ENCODE measurements at places on chromosomes 11 and 22. TPM values are rescaled to one million over a fixed set of nuclear protein-coding genes. Genes with fewer than 3 reads are reported as not detected.

DNA sequence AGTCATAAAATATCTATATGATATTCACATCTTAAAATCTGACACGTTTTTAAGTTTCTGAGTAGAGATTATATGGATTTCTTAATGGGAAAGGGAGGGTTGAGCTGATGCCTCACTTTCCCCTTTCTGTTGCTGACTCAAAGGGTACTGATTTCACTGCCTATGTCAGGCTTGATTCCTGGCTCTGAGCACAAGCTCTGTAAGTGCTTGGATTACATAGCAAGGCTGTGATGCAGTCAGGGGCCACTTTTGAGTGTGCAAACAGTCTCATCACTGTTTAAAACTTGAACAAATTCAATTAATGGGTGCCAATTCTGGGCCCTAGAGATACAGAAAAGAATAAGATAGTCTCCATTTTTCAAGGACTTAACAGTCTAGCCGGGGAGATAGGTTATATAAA, 14.4 kb downstream of the ATXN10 start:
- no peaks in the 10 kb centered on the region for H3K27me3 ChIP-seq
- H3K4me1 ChIP-seq: peaks cover 42% of the 10 kb centered on the region
- H3K36me3 ChIP-seq: peaks cover 3% of the 10 kb centered on the region
- DNase-seq: peak; percentile 78
- H3K27ac ChIP-seq: peak overlapping the region; percentile 33

DNA sequence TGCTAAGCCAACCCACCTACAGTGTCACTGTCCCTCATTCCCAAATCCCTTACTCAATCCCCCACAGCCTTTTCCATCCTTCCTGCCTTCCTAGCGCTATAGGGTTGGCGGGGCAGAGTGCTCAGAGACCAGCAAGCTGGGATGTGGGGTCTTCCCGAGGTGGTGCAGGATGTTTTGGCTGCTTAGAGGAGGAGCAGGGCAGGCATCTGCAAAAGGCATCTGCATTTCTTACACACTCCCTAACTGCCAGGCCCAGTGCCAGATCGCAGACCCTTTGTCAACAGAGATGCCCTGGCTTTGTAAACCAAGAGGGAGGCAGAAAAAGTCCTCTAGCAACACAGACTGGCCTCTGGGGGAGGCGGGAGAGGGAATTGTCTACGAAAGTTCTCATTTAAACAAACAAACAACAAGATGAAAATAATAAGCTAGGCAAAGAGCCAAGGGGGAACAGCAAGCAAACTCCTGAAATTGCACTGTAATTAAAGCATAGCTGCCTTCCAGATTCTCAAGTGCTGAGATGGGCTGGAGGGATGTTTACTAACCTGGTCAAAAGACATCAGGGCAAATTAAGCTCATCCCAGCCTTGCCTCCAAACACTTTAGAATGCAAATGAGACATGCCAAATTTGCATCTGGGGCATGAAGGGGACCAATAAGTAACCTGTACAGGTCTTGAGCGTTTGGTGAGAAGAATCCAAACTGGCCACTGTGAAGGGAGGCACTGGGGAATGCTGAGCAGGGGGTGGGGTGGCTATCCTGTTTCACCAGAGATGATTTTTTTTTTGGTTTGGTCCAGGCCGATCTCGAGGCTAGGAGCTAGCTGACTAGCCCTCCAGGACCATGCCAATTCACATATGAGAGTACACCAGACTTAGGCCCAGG, 38.1 kb upstream of the ADA2 start:
- H3K27ac ChIP-seq: no peak overlapping the region
- no peaks in the 10 kb centered on the region for H3K4me1 ChIP-seq
- DNase-seq: no peak
- no peaks in the 10 kb centered on the region for H3K36me3 ChIP-seq
- H3K4me3 ChIP-seq: no peak overlapping the region
- H3K27me3 ChIP-seq: no peaks in the 10 kb centered on the region

DNA sequence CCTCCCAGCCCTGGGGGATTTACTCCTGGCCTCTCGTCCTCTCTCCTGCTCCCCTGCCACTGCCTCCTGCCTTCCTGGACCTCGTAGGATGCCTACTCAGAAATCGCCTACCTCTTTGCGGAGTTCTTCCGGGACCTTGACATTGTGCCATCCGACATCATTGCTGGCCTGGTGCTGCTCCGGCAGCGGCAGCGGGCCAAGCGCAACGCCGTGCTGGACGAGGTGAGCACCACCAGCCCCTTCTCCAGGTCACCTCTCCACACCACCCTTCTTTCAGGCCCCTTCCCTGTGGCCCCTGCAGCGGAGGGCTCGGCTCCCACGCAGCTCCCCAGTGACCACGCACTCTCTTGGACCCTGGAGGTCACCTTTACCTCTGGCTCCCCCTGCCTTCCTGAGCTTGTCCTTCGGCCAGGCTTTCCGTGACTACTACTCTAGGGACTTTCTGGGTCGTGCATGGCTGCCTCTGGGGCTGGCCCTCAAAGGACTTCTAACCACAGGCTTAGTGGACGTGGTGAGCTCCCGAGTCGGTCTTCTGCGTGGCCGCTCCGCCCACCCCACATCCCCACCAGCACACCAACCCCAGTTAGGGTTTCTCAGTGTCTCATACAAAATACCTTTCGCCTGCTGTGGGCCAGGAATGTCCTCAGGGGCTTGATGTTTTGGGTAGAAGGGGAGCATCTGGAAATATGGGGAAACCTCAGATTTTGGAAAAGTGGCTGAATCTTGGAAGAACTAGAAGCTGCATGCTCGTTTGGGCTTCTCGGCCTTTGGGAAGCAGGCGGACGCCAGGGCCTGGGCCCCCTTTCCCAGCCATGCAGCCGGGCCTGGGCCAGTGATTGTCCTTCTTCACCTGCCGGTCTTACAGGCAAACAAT, 24.1 kb upstream of the MYRF start:
- no peak for DNase-seq
- peaks cover 16% of the 10 kb centered on the region for H3K36me3 ChIP-seq
- no peak overlapping the region for H3K4me3 ChIP-seq
- no peaks in the 10 kb centered on the region for H3K27me3 ChIP-seq

DNA sequence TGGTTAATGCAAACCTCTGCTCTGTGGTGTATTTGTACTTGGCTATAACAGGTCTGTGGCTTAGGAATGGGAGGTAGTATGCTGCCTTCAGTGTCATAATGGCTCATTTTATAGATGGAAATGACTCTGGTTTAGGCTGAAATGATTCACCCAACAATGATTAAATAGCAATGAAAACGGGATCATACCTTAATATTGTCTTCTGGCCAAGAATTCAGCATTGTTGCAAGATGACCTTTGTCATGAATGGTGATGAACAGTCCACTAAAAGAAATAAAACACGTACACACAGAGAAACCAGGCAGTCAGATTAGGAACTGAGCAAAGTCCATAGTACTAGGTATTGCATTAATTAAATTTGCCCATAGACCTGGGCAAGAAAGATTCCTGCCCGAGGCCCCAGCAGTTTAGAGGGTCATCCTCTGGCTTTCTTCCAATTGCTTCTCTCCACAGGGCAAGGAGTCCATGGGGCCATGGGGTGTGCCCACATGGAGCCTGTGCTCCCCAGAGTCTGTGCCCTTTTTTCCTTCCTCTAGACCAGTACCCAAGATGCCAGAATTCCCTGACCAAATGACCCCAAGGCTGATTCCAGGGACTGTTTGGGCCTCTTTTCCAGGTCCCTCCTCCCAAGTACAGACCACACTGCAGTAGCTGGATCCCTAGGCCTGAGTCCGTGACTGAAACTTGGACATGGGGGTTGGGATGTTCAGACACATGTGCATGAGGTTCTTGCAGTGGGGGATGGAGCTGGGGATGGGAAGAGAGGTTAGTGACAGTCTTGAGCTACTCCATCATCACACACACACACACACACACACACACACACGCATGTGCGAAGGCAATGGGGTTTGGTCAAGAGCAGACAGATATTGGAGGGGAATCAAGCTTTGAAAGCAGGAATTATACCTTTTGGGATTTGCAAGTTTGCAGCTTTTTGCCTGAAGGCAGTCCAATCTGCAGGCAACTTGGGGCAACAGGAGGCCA, 134.2 kb downstream of the CCDC81 start:
- no peaks in the 10 kb centered on the region for H3K27me3 ChIP-seq
- peaks cover 4% of the 10 kb centered on the region for H3K4me1 ChIP-seq
- peak; percentile 30 for DNase-seq
- H3K36me3 ChIP-seq: no peaks in the 10 kb centered on the region

GRCh38 chr11:21877151-21877550, 315.7 kb upstream of the ANO5 start:
- H3K4me3 ChIP-seq: no peak overlapping the region
- no peaks in the 10 kb centered on the region for H3K36me3 ChIP-seq
- H3K4me1 ChIP-seq: no peaks in the 10 kb centered on the region
- DNase-seq: no peak

- peaks cover 2% of the 10 kb centered on the region for H3K27me3 ChIP-seq
- no peak overlapping the region for H3K4me3 ChIP-seq
- no peak for DNase-seq
- peaks cover 22% of the 10 kb centered on the region for H3K4me1 ChIP-seq
These were observed 79.7 kb upstream of the KCNQ1OT1 start for GRCh38 chr11:2779499-2779980.

GRCh38 chr22:49365910-49366309, 461.8 kb downstream of the BRD1 start:
- no peak for DNase-seq
- H3K4me3 ChIP-seq: no peak overlapping the region
- no peaks in the 10 kb centered on the region for H3K27me3 ChIP-seq
- no peak overlapping the region for H3K27ac ChIP-seq
- no peaks in the 10 kb centered on the region for H3K4me1 ChIP-seq
- H3K36me3 ChIP-seq: no peaks in the 10 kb centered on the region

GRCh38 chr22:49934160-49934890, 15.9 kb downstream of the CRELD2 start:
- no peaks in the 10 kb centered on the region for H3K27me3 ChIP-seq
- peak overlapping the region; percentile 30 for H3K4me3 ChIP-seq
- peaks cover 15% of the 10 kb centered on the region for H3K4me1 ChIP-seq
- peak overlapping the region; percentile 55 for H3K27ac ChIP-seq
- H3K36me3 ChIP-seq: no peaks in the 10 kb centered on the region

DNA sequence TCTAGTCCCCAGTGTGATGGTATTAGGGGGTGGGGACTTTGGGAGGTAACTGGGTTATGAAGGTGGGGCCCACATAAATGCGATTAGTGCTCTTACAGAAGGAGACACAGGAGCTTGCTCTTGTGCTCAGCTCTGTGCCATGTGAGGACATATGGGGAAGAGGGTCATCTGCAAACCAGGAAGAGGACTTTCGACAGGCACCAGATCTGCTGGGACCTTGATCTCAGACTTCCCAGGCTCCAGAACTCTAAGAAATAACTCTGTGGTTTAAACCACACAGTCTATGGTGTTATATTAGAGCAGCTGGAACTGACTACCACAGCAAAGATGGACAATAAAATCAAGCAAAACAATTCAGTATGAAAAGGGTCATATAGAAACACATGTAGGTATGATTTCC, 26.7 kb downstream of the NNMT start:
- no peak overlapping the region for H3K27ac ChIP-seq
- H3K4me1 ChIP-seq: peaks cover 7% of the 10 kb centered on the region
- H3K36me3 ChIP-seq: no peaks in the 10 kb centered on the region
- no peak for DNase-seq

- no peak overlapping the region for H3K4me3 ChIP-seq
- H3K27ac ChIP-seq: no peak overlapping the region
- no peak for DNase-seq
- H3K27me3 ChIP-seq: peaks cover 39% of the 10 kb centered on the region
- H3K36me3 ChIP-seq: no peaks in the 10 kb centered on the region
These were observed 11.3 kb upstream of the CCDC86 start for GRCh38 chr11:60830478-60831142.

- no peaks in the 10 kb centered on the region for H3K27me3 ChIP-seq
- H3K27ac ChIP-seq: peak overlapping the region; percentile 30
- DNase-seq: peak; percentile 35
- no peak overlapping the region for H3K4me3 ChIP-seq
- peaks cover 9% of the 10 kb centered on the region for H3K36me3 ChIP-seq
These were observed 25.9 kb downstream of the MOV10L1 start for GRCh38 chr22:50115693-50116092.

GRCh38 chr22:39135092-39135896, 17.2 kb downstream of the CBX7 start:
- DNase-seq: no peak
- no peak overlapping the region for H3K4me3 ChIP-seq
- no peak overlapping the region for H3K27ac ChIP-seq

DNA sequence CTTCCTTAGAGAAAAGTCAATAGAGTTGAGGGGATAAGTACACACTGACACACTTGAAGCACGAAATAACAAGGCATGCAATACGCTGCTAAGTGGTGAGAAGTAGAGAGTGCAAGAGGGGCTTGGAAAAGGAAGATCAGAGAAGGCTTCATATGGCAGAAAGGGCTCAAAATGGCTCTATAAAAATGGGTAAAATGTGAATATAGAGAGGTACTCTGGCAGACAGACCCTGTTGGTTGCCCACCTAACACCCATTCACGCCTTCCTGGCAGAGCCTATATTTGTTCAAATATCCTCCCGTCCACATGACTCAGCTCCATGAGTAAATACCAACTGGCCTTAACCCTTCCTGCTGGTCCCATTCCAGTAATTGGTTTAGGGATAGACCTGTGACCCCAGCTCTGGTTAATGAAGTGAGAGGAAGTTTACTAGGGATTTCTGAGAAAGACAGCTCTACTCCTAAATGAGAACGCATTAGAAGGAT, 38.9 kb upstream of the CCDC34 start:
- no peak overlapping the region for H3K4me3 ChIP-seq
- no peaks in the 10 kb centered on the region for H3K36me3 ChIP-seq
- DNase-seq: no peak

- no peak overlapping the region for H3K4me3 ChIP-seq
- no peak overlapping the region for H3K27ac ChIP-seq
- H3K27me3 ChIP-seq: no peaks in the 10 kb centered on the region
- H3K36me3 ChIP-seq: peaks cover 31% of the 10 kb centered on the region
- DNase-seq: no peak
- peaks cover 3% of the 10 kb centered on the region for H3K4me1 ChIP-seq
These were observed 22.2 kb downstream of the NUP50 start for GRCh38 chr22:45185718-45186514.

GRCh38 chr11:115912484-115912945, 408.3 kb upstream of the CADM1 start:
- DNase-seq: peak; percentile 25
- H3K27ac ChIP-seq: no peak overlapping the region
- H3K4me1 ChIP-seq: no peaks in the 10 kb centered on the region
- H3K27me3 ChIP-seq: no peaks in the 10 kb centered on the region
- no peak overlapping the region for H3K4me3 ChIP-seq

GRCh38 chr11:116793772-116794097, 2.1 kb upstream of the APOA5 start:
- DNase-seq: peak; percentile 16

- no peak for DNase-seq
- no peaks in the 10 kb centered on the region for H3K36me3 ChIP-seq
- no peak overlapping the region for H3K4me3 ChIP-seq
- H3K27me3 ChIP-seq: no peaks in the 10 kb centered on the region
- no peak overlapping the region for H3K27ac ChIP-seq
These were observed 821.3 kb downstream of the BRD1 start for GRCh38 chr22:49006207-49007012.

Gene LRRN4CL
- 0.36 TPM for total RNA-seq

Gene OR6T1
- total RNA-seq: not detected

Gene MMP10
- total RNA-seq: not detected

Gene VSIG10L2
- not detected for total RNA-seq

Gene PUS3
- total RNA-seq: 16.4 TPM

Gene RASGRP2
- total RNA-seq: not detected

Gene DUSP8
- 0.28 TPM for total RNA-seq

Gene SHISA8
- not detected for total RNA-seq

Gene KCNE3
- total RNA-seq: 0.18 TPM

Gene CYB5R2
- total RNA-seq: 4.7 TPM

Gene SMC1B
- total RNA-seq: not detected

Data from IMR-90 (cell line).